ENCODE measurements at places on chromosomes 11 and 22.
A peak's percentile ranks its signal among the peaks of the same experiment; 100 is the strongest.

- DNase-seq, result no peak
Measured at GRCh38 chr22:11360632-11361031, 4167.4 kb upstream of the OR11H1 start.

DNA sequence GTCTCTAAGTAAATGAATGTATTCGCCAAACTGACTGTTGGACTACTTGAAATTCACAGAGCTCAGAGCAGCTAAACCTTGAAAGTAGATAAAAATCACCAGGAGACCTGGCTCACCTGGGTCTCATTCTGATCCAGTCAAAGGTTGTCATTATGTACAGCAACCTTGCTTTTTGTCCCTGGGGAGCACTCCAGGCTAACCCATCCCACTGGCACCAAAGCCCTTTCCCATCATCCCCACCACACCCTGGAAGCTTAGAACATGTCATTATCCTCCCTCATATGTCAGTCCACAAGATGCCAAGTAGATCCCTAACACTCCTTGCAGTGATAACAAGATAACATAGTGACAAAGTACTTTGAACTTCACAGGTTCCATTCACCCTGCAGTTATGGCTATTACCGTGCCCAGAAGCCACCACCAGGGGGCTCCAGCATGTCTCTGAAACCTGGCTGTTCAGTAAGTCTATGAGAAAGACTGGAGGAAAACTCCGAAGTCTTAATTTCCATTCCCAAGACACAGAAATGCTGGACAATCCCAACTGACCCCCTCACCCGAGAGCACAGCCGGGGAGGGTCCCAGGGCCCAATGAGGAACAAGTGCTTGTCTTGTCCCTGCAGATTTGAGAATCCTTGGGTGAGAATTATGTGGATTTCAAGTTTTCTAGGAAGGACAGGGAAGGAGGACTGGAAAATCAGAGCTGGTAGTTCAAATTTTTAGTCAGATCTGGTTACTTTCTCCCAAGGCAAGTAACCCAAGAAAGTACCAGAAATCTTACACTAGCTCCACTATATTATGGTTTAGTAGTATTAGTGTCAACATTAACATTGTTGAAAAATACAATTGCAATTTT lies 43.0 kb upstream of the USP47 start:
- peak; percentile 67 for DNase-seq

DNA sequence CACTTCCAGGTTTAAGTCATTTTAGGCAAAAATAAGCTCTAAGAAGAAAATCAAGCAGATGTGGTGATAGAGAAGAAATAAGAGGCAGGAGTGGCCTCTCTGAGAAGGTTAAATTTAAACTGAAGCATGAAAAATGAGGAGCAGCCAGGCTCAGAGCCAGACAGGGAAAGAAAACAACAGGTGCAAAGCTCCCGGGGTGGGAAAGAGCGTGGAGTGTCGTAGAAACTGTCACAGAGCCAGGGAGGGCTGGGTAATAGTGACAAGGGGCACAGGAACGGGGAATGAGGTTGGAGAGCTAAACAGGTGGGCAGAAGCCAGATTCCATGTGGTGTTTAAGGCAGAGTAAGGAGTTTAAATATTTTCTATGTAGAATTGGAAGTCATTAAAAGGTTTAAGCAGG lies 132.1 kb upstream of the BLID start:
- DNase-seq, result no peak

DNA sequence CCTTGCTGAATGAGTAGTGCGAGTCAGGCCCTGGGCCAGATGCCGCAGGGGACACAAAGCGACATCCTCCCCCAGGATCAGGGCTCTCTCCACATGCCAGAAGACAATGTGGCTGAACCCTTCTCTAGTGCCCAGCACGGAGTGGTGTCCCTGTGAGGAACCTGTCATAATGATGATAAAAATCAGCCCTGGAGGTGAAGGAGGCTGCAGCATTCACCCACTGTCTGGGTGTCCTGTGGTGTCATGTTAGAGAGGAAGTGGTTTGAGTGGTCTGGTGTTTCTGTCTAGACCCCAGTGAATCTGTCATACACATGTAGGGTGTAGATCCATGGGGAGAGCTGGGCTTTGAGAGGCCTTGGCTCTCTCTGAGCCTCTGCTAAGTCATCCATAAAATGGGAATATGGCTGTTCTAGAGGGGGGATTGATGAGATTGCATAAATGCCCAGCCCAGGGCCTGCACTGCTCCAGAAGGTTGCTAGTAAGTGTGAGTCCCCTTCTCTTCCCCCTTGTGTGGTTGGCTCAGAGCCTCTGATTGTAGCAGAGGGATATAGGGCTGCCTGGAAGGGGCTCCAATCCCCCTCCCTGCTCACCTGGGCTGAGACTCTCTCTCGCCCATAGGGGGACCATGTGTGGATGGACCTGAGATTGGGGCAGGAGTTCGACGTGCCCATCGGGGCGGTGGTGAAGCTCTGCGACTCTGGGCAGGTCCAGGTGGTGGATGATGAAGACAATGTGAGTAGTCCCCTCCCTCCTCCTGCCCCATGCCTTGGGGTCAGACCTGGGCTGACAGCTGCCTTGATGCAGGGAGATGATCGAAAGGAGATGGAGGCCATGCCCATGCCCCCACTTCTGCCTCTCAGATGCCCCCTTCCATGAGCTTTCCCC lies 14.3 kb downstream of the MYO7A start:
- DNase-seq, result no peak

- no peak for DNase-seq
Measured at GRCh38 chr11:47007579-47007978, 71.0 kb downstream of the CSTPP1 start.

DNA sequence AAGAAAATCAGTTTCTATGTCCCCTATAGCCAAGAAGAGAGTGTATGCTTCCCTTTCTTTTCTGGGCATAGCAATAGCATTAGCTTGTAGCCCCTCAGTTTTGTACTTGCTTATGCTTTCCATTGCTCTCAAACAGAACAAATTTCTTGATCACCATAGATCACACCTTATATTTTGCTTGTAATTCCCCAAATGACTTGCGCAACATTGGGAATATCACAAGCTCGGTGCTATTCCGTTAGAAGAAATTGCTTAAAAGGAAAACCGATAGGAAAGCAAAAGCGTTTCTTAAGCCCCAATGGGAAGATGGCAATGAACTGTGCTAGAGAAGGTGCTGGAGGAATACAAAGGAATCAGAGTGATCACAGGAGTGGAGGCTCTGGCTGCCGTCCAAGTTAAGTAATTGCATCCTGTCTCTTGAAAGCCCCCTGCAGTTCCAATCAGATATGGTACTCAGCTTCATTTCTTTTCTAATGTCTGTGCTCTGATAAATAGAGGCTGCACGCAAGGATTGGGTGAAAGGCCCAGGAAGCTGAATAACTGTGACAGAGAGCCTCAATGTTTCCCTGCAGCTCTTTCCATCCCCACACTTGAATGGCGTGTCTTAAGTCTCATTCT lies 182.1 kb upstream of the KIRREL3 start:
- DNase-seq, result no peak

GRCh38 chr22:19819911-19820879 lies 34.5 kb downstream of the GNB1L start:
- DNase-seq, result no peak

All from CD8-positive, alpha-beta memory T cell (primary cell).